Left lung (tissue), 14 donors: ENCODE measurements at places on chromosomes 7 and 10. TPM values are rescaled to one million over a fixed set of nuclear protein-coding genes. Genes with fewer than 3 reads are reported as not detected.

GRCh38 chr10:7410301-7410861, 453 bp downstream of the SFMBT2 start:
- H3K36me3 ChIP-seq: no peaks in the 10 kb centered on the region

- H3K27ac ChIP-seq: no peak overlapping the region
- H3K4me1 ChIP-seq: peaks cover 6% of the 10 kb centered on the region
- H3K4me3 ChIP-seq: no peak overlapping the region
- H3K27me3 ChIP-seq: no peaks in the 10 kb centered on the region
Observed at GRCh38 chr7:111531993-111532392, 30.3 kb downstream of the IMMP2L start.

- no peaks in the 10 kb centered on the region for H3K36me3 ChIP-seq
- peak overlapping the region; percentile 48 for H3K4me3 ChIP-seq
- peaks cover 62% of the 10 kb centered on the region for H3K4me1 ChIP-seq
Observed at GRCh38 chr7:1665549-1666316, 4.3 kb upstream of the ELFN1 start.

GRCh38 chr7:45098983-45099839, 10.4 kb upstream of the NACAD start:
- no peak for DNase-seq

GRCh38 chr7:51973939-51974338, 657.3 kb upstream of the COBL start:
- no peaks in the 10 kb centered on the region for H3K27me3 ChIP-seq
- H3K4me1 ChIP-seq: no peaks in the 10 kb centered on the region
- H3K36me3 ChIP-seq: no peaks in the 10 kb centered on the region
- H3K4me3 ChIP-seq: no peak overlapping the region
- H3K27ac ChIP-seq: no peak overlapping the region

- H3K36me3 ChIP-seq: no peaks in the 10 kb centered on the region
- H3K27me3 ChIP-seq: no peaks in the 10 kb centered on the region
- H3K4me1 ChIP-seq: no peaks in the 10 kb centered on the region
- no peak overlapping the region for H3K27ac ChIP-seq
- no peak for DNase-seq
Observed at GRCh38 chr7:51158742-51159445, 157.7 kb downstream of the COBL start.

DNA sequence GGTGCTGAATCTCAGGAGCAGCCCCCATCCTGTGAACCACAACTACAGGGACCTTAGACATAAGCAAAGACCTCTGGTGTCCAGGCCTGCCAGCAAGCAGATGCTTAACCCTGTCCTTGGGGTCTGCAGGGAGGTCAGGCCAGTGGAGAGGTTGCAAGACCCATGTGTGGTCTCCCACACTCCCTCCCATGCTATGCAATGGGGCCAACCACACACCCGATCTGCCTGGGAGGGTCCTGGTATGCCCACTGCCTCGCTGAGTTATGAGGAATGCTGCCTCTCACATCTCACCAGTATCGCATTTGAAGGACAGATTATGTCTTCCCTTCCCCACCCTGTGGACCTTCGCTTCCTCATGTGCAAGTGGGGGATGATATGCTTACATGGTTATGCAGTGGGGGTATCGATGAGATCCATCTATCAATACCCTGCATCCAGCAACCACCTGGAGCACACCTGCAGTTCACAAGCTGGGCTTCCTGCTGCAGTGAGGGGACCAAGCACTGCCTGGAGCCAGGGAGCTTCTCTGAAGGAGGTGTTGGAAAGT, 191.6 kb downstream of the ZNF716 start:
- no peak overlapping the region for H3K4me3 ChIP-seq
- DNase-seq: no peak
- no peaks in the 10 kb centered on the region for H3K27me3 ChIP-seq
- no peaks in the 10 kb centered on the region for H3K36me3 ChIP-seq

- peaks cover 15% of the 10 kb centered on the region for H3K4me1 ChIP-seq
- peak overlapping the region; percentile 77 for H3K27ac ChIP-seq
- H3K36me3 ChIP-seq: no peaks in the 10 kb centered on the region
- peak; percentile 92 for DNase-seq
- H3K4me3 ChIP-seq: no peak overlapping the region
- no peaks in the 10 kb centered on the region for H3K27me3 ChIP-seq
Observed at GRCh38 chr10:19638182-19638895, 177.9 kb upstream of the PLXDC2 start.

DNA sequence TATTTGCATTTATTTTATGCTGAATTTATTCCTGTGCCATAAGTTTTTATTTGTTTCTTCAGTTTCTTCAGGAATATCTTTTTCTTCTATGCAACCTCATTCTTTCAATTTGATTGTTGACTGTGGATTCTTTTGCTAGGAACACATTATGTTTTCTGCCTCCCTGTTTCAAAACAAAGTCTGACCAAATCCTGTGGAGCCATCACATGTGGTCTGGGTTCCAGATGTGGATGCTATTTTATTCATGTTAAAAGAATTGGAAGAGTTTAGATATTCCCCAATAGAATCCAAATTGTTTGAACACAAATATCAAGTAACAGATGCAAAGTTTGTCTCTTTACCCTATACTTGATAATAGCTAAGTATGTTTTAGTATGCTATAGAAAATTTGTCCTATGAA, 56.8 kb upstream of the LRRC17 start:
- no peak for DNase-seq
- H3K4me1 ChIP-seq: no peaks in the 10 kb centered on the region
- H3K4me3 ChIP-seq: no peak overlapping the region
- no peaks in the 10 kb centered on the region for H3K27me3 ChIP-seq

- no peaks in the 10 kb centered on the region for H3K27me3 ChIP-seq
- no peak for DNase-seq
- no peak overlapping the region for H3K27ac ChIP-seq
Observed at GRCh38 chr10:111295788-111296187, 219.0 kb downstream of the ADRA2A start.

GRCh38 chr7:37806152-37806551, 42.2 kb upstream of the NME8 start:
- no peak overlapping the region for H3K4me3 ChIP-seq
- no peak for DNase-seq
- H3K36me3 ChIP-seq: peaks cover 4% of the 10 kb centered on the region
- no peaks in the 10 kb centered on the region for H3K27me3 ChIP-seq

DNA sequence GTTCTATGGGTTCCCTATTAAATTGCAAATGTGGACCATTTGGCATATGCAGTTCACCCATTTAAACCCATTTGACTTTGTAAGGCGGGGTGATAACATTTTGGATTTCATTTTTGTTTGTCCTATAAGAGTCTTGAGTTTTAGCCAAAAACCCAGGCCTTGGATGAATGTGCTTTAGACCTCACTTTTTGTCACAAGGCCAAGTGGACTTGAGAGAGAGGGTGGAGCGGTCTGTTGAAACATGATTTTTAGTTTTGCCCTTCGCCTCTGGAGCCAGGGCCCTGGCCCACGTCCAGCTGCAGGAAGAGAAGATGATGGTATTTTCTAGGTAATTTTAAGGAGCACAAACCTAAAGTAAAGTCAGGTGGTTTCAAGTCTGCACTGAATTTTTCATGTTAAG, 260.1 kb downstream of the SLC25A13 start:
- H3K4me3 ChIP-seq: no peak overlapping the region

GRCh38 chr10:122096705-122097104, 107.7 kb downstream of the TACC2 start:
- no peaks in the 10 kb centered on the region for H3K27me3 ChIP-seq
- no peaks in the 10 kb centered on the region for H3K4me1 ChIP-seq
- DNase-seq: no peak
- H3K27ac ChIP-seq: no peak overlapping the region
- H3K4me3 ChIP-seq: no peak overlapping the region

- DNase-seq: no peak
- H3K27ac ChIP-seq: no peak overlapping the region
- no peak overlapping the region for H3K4me3 ChIP-seq
- no peaks in the 10 kb centered on the region for H3K4me1 ChIP-seq
- no peaks in the 10 kb centered on the region for H3K36me3 ChIP-seq
Observed at GRCh38 chr7:71329030-71329660, 197.2 kb downstream of the GALNT17 start.

DNA sequence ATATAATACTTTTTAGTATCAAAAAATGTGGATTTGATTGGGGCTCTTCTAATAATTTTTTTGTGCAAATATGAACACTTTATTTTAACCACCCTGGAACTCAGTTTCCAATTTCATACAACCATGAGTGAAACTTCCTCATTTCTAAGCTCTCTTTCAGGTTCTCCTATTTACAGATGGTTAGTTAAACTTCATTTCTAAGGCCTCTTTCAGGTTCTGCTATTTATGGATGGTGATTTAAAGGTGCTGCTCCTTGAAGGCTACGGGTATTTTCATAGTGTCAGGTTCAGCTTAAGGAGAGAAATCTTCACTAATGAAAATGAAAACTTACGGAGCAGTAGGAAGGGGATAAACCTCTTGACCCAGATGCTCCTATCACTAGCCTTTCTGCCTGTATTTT, 568.3 kb downstream of the KIF20B start:
- H3K27ac ChIP-seq: no peak overlapping the region
- H3K4me3 ChIP-seq: no peak overlapping the region
- H3K4me1 ChIP-seq: no peaks in the 10 kb centered on the region
- H3K36me3 ChIP-seq: no peaks in the 10 kb centered on the region

DNA sequence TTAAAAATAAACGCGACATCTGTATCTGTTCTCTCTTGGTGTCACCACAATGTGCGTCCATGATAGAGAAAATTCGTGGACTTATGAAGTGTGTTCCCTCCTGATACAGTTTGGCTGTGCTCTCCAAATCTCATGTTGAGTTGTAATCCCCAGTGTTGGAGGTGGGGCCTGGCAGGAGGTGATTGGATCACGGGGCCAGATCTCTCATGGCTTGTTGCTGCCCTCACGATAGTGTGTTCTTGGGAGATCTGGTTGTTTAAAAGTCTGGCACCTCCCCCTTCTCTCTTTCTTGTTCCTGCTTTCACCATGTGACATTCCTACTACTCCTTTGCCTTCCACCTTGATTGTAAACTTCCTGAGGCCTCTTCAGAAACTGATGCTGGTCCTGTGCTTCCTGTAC, 229.4 kb upstream of the MYO3A start:
- H3K36me3 ChIP-seq: no peaks in the 10 kb centered on the region
- H3K4me3 ChIP-seq: no peak overlapping the region
- H3K4me1 ChIP-seq: no peaks in the 10 kb centered on the region
- no peak for DNase-seq

DNA sequence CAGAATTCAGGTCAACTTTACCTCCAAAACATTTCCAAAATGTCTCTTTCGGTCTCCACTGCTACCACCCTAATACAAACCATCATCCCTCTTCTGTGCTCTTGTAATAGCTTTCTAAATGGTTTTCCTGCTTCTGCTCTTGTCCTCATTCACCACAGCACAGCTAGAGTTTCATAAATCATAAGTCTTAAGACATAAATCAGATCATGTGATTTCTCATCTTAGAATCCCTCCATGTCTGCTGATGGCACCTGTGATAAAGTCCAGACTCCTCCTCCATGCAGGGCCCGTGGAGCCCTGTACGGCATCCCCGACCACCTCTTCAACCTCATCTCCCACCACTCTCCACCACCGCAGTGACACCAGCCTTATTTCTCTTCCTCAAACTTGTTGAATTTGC, 212.3 kb upstream of the MKLN1 start:
- H3K4me3 ChIP-seq: no peak overlapping the region
- no peaks in the 10 kb centered on the region for H3K36me3 ChIP-seq
- no peak overlapping the region for H3K27ac ChIP-seq
- H3K27me3 ChIP-seq: no peaks in the 10 kb centered on the region

GRCh38 chr10:78401624-78402367, 368.1 kb downstream of the RPS24 start:
- no peaks in the 10 kb centered on the region for H3K36me3 ChIP-seq
- no peaks in the 10 kb centered on the region for H3K4me1 ChIP-seq
- H3K27me3 ChIP-seq: peaks cover 13% of the 10 kb centered on the region
- no peak for DNase-seq

DNA sequence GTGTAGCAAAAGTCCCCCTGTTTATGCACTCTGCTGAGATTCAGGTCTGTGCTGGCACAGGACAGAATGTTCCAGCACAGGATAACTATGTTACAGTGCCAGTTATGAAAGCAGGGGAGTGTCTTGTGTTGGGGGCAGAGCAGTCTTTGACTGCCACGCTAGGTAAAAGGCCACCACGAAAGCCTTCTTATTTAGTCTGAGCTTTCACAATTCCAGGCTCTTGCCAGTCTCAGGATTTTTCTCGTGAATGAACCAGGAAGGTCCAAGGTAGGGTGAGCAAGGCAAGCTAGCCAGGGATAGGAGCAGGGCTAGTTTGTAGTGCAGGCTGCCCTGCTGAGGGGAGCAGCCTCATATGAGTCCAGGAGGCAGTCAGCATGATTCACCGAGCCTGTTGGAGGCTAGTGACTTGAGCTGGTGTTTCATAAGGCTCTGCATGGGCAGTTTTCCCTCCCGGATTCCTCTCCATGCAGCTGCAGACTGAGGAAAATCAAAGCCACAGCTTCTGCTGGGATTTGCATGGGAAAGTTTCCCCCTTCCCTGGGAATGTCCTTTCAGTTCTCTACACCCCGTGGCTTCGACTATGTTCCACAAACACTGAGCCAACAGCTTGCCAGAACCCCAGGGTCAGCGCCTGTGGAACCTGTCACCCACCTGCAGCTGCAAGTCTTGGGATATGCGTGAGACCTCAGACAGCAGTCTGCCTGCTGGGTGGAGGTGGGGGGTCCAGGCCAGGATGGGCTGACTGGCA, 112.3 kb downstream of the JCAD start:
- peak overlapping the region; percentile 26 for H3K27ac ChIP-seq
- peaks cover 17% of the 10 kb centered on the region for H3K4me1 ChIP-seq
- H3K36me3 ChIP-seq: no peaks in the 10 kb centered on the region
- DNase-seq: no peak

GRCh38 chr10:67280405-67280804, 354.6 kb downstream of the LRRTM3 start:
- no peak overlapping the region for H3K4me3 ChIP-seq
- no peaks in the 10 kb centered on the region for H3K27me3 ChIP-seq
- H3K36me3 ChIP-seq: no peaks in the 10 kb centered on the region
- DNase-seq: no peak
- no peaks in the 10 kb centered on the region for H3K4me1 ChIP-seq

DNA sequence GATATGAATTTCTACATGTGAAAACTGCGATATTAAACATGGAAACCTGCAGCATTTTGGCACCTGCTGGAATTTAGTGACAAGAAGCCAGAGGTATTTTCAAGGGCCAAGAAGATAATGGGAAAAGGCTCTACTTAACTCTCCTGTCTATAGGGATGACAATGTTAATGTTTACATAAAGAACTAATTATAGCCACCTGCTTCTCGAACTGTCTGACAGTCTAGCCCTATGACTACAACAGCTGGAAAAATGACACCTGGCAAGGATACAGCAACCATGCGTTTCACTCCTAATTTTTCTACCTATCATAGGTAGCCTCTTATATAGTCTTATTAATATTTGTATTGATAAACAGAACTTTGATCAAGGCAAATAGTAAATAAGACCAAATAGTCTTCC, 49.6 kb downstream of the MAGI2 start:
- DNase-seq: no peak
- no peaks in the 10 kb centered on the region for H3K4me1 ChIP-seq
- no peak overlapping the region for H3K27ac ChIP-seq
- no peaks in the 10 kb centered on the region for H3K36me3 ChIP-seq
- no peak overlapping the region for H3K4me3 ChIP-seq
- no peaks in the 10 kb centered on the region for H3K27me3 ChIP-seq

Gene ZNF503
- 32.7 TPM for total RNA-seq

Gene TMEM196
- total RNA-seq: not detected

Gene CALML3
- not detected for total RNA-seq

Gene FXYD4
- 1.0 TPM for total RNA-seq

Gene RNLS
- total RNA-seq: 5.8 TPM

Gene SPDYE5
- not detected for total RNA-seq

Gene NODAL
- total RNA-seq: not detected

Gene DPYSL4
- total RNA-seq: 3.1 TPM
